Tibial nerve (tissue), 4 donors: ENCODE measurements at places on chromosomes 4 and X.

DNA sequence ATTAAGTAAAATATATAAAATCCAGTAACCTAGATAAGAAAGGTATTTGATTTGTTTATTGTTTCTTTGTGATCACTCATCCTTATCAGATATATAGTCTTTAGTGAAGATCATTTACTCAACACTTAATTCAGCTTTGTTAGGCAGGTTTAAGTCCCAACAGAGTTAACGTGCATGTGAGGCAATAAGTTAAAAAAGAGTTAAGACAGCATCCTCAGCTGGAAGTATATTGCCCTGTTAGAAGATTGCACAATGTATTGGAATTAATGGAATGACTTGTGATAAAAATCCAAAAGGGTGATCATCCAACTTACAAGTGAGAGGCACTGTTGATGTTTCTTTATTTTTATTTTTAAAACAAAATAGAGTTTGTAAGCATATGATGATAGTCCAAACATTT lies 1162.1 kb downstream of the RAPGEF2 start:
- DNase-seq, result no peak

GRCh38 chr4:159016593-159017024 lies 86.3 kb upstream of the RAPGEF2 start:
- DNase-seq, result no peak

DNA sequence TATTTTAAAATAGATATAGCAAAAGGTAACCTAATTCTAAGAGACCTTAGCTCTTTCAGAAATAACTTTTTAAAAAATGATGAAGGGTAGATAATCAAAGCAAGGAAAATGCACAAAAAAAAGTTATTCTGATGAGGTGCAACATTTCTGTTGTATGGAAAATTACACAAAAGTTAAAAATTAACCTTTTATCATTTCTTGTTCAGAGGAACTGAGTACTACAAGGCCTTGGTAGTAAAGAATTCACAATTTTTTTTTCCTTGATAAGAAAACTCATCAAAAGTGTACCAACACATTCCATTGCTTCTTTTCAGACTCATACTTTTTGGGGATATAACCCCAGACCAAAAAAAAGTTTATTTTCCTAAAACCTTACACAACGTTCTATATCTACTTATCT lies 213.0 kb downstream of the IL15 start:
- no peak for DNase-seq

DNA sequence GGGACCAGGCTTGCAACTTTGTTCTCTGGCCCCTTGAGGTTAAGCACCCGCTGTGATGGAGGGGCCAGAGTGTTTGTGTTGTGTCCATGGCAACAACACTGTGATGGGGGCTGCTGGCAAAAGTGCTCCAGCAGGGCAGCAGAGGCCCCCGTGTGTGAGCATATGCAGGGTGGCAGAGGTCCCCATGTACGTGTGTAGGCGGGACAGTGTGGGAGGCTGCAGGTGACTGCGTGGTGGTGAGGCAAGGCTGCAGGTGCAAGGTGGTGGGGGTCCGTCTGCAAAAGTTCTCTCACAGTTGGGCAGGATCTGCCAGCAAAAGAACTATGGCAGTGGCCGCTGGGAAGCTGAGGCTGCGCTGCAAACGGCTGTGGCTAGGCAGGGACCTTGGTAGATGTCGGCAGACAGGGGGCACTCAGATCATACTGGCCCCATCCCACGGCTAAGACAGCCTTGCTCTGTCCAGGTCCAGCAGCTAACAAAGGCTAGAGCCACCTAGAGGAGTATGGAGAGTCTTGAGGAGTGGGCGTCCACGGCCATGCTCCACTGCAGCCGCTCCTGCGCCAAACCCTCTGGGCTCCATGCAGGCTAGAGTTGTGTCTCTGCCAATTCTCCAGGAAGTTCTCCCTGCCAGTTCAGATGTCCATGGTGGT lies 46.8 kb upstream of the PASD1 start:
- DNase-seq, result no peak

GRCh38 chrX:48956728-48957414 lies 536 bp downstream of the OTUD5 start:
- DNase-seq, result no peak

DNA sequence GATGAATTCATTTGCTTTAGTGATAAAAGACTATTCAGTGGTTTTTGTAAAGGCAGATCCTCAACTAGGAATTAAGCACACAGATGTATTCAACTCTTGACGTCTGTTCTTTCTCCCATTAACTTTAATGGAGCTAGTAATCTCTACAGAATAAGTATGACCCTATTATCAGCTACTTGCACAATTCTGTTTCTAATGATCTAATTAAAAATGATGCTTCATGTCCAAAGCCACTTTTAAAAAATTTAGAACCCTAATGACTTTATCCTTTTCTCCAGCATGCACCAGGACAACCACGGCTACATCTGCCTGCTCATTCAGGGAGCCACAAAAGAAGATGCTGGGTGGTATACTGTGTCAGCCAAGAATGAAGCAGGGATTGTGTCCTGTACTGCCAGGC lies 85.4 kb downstream of the CBR4 start:
- DNase-seq, result no peak

DNA sequence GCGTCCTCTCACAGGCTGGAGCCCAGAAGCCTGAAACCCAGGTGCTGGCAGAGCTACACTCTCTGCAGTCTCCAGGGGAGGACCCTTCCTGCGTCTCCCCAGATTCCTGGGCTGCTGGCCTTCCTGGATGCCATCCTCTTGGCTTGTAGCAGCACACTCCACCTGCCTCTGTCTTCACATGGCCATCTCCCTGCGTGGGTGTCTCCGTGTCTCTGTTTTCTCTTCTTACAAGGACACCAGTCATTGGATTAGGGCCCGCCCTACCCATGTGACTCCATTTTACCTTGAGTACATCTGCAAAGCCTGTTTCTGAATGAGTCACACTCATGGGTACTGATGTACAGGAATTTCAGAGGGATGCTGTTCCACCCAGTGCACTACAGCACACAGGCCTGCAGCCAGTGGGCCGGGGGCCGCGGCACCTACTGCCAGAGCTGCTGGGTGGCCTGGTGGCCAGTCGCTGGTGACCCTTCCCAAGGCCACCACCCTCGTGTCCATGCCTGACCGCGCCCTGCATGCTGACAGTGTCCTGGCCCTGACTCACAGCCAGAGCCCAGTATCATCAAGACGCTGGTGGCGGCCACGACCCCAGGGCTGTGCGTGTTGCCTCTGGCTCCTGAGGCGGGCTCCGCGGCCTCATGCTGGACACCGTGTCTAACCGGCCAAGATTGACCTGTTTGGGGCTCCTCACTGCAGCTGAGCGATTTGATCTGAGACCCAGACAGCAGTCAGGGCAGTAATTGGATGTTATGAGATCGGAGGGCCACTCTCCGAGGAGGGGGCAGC lies 63.6 kb upstream of the NKX1-1 start:
- no peak for DNase-seq

DNA sequence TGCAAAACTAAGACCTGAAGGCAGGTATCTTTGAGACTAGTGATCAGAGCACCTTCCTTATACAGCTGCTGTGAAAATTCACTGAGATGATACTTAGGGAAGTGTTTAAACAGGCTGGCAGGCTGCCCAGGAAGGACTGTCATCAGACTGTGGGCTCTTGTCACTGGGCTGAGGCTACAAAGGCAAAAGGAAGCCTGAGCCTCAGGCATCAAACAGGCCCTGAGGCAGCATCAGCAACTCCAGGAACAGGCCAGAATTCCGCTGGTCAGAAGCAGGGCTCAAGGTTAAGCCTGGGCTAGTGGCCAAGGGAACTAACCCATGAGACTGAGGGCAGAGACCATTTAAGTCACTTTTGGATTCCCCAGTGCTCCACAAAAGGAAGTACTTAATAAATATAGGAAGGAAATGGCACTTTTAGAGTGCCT lies 12.8 kb downstream of the PJA1 start:
- peak; percentile 23 for DNase-seq

GRCh38 chrX:40205471-40205870 lies 107.7 kb upstream of the BCOR start:
- no peak for DNase-seq

DNA sequence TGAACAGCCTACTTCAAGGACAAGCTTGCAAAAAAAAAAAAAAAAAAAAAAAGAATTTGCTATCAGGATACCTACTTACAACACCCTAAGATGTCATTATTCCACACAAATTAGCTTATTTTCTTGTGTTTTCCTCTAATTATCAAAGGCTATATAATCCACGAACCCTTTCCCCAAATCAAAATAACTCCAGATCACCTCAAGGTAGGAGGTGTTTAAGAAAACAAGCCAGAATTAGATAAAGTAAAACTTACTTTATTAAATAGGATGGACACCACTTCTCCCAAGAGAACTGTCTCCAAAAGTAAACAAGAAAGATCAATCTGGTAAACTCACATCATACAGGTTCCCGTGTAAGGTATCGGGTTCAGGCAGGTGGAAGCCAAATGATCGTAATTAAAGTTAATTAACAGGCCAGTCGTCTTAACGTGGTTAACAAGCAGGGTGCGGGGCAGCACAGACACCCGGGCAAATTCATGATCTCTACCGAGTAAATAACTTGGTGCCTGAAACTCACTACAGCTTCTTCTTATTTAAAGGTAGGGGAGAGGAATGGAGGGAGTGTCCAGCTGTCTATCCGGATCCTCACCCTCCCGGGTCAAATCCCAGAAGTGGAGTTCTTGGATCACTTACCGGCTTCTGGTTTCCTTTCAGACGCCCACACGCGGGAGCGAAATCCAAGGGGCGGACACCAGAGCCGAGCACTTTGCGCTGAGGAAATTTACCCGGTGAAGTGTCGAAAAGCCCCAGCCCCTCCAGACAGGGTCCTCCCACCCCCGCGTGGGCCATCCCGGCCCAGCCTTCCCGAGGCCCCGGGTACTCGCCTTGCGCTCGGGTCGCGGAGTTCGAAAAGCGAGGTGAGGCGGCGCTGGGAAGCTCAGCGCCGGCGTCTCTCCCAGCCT lies 708 bp downstream of the ARAP2 start:
- DNase-seq, result no peak

DNA sequence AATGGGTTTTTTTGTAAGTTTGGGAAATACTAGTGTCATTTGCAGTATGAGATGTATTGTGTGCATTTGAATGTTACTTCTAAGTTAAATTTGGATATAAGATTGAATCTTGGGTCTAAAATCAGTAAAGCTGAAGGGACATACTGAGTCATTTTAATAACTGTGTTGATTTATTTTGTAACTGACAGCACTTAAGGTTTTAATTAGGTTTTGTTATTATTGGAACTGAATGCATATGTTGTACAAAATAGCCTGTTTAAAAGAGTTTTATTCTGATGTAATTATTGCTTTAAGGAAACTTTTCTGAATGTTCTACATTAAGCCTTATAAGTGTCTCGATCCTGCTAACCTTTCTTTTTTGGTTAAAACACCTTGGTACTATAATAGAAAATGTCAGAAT lies 396.6 kb downstream of the MAPK10 start:
- DNase-seq, result no peak

- DNase-seq, result no peak
Observed at GRCh38 chrX:150366951-150367545, 3.9 kb downstream of the MAMLD1 start.

GRCh38 chrX:3711331-3711917 lies 2.0 kb downstream of the PRKX start:
- DNase-seq, result no peak

DNA sequence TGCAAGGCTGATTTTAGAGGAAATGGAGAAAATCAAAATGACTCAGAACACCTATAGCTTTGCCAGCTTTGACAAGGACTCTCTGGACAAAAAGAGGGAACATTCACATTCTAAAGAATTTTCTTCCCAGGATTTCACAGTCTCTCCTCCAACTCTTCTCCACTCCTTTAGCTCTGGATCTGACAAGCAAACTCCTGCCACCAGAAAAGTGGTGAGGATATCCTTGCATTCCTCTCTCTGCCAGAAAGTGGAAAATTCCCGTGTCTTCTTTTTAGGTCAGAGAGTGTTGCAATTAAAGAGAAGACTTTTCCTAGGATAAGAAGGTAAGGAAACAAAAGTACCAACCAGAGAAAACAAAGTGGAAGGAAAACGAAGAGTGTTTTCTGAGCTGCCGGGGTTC lies 16.1 kb upstream of the PDGFRA start:
- DNase-seq, result no peak

DNA sequence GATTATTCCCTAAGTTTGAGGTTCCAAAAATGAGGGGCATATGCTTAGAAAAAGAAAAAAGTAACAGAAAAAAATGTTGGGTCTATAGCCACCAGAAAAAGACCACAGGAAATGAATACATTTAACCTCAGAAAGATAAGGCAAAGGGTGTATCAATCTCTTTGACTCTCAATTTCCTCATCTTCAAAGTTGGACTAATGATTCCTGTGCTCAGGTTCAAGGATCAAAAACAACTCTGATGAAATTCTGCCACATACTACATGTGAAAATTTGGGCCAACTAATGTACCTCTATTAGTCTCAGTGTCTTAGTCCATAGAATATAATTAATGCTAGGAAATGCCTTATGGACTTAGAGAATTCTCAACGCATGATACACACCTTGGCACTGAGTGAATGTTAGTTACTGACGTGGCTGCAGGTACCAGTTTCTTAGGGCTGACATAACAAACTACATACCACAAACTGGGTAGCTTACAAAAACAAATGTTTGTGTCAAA lies 257.7 kb downstream of the ANKRD50 start:
- DNase-seq, result no peak

- no peak for DNase-seq
Observed at GRCh38 chrX:138771047-138771446, 59.5 kb upstream of the FGF13 start.

GRCh38 chrX:82591421-82591820 lies 916.7 kb upstream of the POU3F4 start:
- DNase-seq, result no peak

DNA sequence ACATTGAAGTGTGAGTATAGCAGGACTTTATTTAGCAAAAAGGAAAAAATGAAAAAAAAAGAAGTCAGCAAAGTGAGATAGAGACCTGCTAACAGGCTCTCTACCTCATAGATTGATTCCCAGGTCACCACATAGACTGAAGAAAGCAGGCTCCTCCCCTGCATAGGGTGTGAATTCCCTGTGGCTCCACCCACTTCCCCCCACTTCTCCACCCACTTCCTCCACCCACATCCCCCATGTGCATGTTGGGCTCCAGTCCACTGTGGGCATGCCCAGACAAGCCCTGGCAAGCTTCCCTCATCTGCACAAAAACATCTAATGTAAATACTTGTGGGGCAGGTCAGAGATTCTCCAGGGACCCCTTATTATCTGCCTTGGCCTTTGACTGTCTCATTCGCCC lies 97.8 kb downstream of the TMEM47 start:
- no peak for DNase-seq

DNA sequence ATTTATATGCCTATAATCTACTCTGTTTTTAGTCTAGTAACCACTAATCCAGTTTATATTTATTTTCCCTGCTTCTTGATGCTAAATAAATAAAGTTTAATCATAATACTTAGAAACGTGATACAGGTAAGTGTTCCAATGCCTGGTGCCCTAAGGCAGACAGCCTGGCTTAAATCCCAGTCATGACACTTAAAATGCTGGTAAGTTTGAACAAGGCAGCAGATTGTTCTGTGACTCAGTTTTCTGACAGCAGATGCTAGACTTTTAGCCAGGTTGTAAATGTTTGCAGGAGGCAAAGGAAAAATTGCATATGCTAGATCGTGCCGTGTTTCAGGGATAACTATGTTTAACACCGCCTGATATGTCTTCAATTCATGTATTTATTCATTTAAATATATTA lies 2661.6 kb downstream of the PCDH7 start:
- DNase-seq, result no peak

- DNase-seq, result peak; percentile 40
Observed at GRCh38 chrX:19303256-19303880, 40.4 kb upstream of the PDHA1 start.

- no peak for DNase-seq
Observed at GRCh38 chr4:77240469-77241066, 83.6 kb downstream of the CCNG2 start.
